ENCODE measurements at places on chromosomes 3 and 15. TPM values are rescaled to one million over a fixed set of nuclear protein-coding genes. Genes with fewer than 3 reads are reported as not detected.

GRCh38 chr15:91142106-91142744 lies 42.2 kb downstream of the SV2B start:
- DNase-seq, result no peak

DNA sequence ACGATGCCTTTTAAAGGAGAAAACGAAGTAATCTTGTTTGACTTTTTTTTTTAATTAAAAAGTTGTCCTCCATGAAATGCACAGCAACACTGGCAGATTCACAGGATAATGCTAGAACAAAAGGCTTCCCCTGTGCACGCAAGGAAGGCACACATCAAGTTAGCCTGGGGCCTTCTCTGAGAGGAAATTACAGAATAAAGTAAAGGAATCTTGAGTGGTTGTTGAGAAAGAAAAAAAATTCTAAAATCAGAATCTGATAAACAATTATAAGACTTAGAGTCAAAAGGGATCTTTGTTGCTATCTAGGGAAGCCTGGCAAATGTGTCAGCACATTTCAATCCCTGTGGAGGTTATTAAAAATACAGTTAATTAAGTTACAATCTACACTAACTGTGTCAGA lies 946.0 kb downstream of the IGSF11 start:
- DNase-seq, result no peak

DNA sequence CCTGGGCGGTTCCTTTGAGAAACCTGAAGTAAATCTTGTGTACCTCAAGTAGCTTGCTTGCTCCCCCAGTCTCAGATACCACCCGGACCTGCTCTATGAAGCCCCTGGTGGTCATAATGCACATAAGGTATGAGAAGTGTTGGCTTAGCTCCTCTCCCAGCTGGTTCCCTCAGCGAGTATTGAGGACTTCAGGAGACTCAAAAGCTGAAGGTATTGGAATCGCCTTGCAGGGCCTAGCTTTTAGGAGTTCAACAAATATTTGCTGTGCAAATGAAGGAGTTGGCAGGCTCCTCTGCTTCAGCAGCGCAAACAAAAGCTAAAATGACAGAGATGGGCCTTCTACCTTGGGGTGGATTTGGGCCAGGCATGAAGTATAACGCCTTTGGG lies 1.7 kb downstream of the CMTM8 start:
- DNase-seq, result no peak

- no peak for DNase-seq
Measured at GRCh38 chr3:112643621-112644240, 2.8 kb upstream of the CCDC80 start.

GRCh38 chr15:61653110-61653509 lies 407.1 kb downstream of the VPS13C start:
- peak; percentile 56 for DNase-seq

DNA sequence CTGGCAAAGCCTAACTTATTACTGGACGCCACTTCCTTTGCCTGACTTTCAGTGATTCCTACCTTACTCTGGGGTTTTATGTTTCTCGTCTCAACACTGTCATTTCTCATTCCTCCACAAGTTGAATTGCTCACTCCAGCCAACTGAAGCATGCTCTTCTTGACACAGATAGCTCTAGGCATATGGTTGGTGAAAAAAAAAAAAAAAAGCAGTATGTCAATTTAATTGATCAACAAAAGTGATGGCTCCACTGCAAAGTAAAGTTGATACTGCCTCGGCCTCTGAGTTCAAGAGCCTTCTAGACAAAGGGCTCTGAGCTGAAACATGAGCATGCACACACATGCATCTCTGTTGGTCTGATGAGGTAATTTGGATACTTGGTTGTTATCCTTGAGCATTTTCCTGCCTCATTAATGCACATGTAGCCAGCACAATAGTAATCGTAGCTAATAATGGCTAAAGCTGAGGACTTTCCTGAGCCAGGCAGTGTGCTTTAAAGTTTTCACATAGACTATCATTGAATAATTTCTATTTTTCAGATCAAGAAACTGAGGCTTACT lies 21.4 kb upstream of the UBE2Q2 start:
- DNase-seq, result no peak

DNA sequence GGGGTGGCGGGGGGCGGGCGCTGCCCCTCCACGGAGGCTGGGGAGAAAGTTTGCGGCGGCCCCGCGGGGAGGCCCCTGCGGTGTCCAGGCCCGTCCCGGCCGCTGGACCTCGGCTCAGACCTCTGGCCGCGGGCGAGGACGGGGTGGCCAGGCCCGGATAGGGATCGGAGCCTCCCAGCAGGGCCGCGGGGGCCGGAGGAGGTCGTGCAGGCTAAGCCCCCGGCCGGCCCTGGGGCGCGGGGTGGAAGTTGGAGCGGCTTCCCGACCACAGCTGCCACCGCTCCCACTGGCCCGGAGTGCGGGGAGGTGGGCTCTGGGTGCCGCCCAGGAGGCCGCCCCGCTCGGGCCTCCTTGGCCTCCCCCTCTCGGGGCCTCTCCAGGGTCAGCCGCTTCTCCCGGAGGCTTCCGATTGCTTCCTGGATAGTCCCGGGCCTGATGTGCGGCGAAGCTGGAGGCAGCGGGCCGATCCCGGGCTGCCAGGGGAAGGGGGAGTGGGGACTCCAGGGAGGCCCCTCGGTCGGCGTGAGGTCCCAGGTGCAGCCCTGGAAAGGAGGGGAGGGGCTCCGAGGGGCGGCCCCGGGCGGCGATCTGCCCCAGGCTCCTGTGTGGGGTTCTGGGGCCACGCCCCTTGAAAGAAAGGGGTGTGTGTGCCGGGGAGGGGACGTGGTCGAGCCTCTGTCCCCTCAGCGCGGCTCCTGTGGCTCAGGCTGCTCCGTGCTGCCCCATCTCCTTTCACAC lies 907 bp downstream of the PLXNA1 start:
- no peak for DNase-seq

- DNase-seq, result no peak
Measured at GRCh38 chr3:37588758-37589157, 272.9 kb upstream of the CTDSPL start.

DNA sequence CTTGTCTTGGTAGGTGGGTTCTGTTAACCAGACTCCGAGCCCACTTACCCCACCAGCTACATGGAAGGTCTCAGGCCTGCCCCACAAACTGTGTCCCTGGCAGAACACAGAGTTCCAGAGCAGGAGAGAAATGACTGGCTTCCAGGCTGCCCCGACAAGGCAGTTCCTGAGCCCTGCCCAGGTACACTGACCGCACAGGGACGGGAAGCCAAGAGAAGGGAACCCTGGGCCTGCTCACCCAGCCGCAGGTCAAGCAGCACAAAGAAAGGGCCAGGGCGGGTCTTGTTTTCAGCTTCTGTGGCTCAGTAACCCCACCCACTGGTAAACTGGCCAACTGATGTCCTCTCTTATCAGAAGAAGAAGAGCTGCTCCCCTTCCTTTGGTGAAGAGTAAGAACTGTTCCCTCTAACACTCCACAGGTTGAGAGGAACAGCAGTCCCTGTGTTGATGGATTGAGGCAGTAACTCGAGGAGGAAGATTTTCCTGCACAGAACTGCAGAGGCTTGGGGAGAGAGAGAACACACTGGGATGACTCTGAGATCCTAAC lies 68.4 kb downstream of the CRTC3 start:
- no peak for DNase-seq

GRCh38 chr3:123287962-123288302 lies 86.2 kb downstream of the SEC22A start:
- no peak for DNase-seq

GRCh38 chr3:111943533-111943932 lies 35.3 kb upstream of the ABHD10 start:
- no peak for DNase-seq

DNA sequence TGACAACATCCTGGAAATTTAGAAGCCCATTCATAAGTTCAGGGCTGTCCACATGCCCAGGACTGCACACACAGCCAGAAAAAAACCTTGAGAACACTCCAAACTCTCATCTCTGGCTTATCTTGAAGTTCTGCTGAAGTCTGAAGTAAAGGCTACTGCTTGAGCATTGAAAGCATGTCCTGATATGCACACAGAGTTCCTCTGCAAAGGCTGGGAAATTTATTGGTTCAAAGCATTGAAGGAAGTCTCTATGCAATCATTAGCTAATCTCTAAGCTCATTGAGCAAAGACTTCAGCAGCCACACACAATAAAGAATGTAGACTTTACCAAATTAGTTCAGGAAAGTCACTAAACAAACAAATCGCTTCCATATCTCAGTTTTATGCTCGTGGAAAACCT lies 162.0 kb upstream of the STT3B start:
- DNase-seq, result no peak

Gene SLITRK3
- polyA plus RNA-seq, result not detected

Gene HMG20A
- polyA plus RNA-seq, result 11.6 TPM

Gene APBA2
- 1.8 TPM for polyA plus RNA-seq
